Spleen (tissue), 13 donors: ENCODE measurements at places on chromosomes 5 and 9. TPM values are rescaled to one million over a fixed set of nuclear protein-coding genes. Genes with fewer than 3 reads are reported as not detected.

CATSPER3 gene
- total RNA-seq, result not detected

CDK7 gene
- 18.9 TPM for total RNA-seq

FBN2 gene
- total RNA-seq, result 3.6 TPM

OR2K2 gene
- total RNA-seq, result not detected

QRFP gene
- not detected for total RNA-seq

SLC36A3 gene
- total RNA-seq, result not detected
